ENCODE measurements at places on chromosomes 4 and X.
A peak's percentile ranks its signal among the peaks of the same experiment; 100 is the strongest.

GRCh38 chrX:92247076-92247475, 467.9 kb downstream of the PCDH11X start:
- DNase-seq, result no peak

DNA sequence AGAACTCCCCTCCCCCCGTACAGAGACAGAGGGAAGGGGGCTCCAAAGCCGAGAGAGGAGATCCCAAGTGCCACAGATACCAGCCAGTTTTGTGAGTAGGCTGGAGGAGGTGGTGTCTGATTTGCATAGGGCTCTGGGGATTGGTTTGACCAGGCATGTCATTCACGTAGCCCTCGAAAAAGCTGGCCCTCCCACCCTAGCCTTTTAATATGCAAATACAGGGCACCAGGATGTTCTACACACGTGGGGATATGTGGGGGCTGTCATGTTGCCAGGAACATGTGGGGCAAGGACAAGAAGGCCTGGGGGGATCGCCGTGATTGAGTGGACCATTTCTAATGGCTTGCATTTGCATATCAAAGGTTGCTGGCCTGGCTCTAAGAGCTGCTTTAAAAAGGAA, 272.9 kb downstream of the PPP1R2C start:
- DNase-seq, result no peak

GRCh38 chr4:32477518-32477917, 1757.3 kb downstream of the PCDH7 start:
- DNase-seq, result no peak

DNA sequence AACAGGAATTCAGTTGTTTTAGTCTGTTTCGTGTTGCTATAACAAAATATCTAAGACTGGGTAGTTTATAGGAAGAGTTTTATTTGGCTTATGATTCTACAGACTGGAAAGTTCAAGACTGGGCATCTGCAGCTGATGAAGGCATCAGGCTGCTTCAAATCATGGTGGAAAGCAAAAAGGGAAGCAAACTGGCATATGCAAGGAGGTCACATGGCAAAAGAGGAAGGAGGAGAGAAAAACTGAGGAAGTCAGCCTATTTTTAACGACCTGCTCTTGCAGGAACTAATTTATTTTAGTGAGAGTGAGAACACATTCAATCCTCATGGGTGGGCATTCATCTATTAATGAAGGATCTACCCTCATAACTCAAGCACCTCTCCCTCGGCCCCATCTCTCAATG, 363.1 kb upstream of the HS3ST1 start:
- no peak for DNase-seq

GRCh38 chrX:25144043-25144940, 128.5 kb upstream of the ARX start:
- DNase-seq, result peak; percentile 69

- peak; percentile 68 for DNase-seq
Measured at GRCh38 chr4:140595065-140595464, 26.3 kb upstream of the UCP1 start.

DNA sequence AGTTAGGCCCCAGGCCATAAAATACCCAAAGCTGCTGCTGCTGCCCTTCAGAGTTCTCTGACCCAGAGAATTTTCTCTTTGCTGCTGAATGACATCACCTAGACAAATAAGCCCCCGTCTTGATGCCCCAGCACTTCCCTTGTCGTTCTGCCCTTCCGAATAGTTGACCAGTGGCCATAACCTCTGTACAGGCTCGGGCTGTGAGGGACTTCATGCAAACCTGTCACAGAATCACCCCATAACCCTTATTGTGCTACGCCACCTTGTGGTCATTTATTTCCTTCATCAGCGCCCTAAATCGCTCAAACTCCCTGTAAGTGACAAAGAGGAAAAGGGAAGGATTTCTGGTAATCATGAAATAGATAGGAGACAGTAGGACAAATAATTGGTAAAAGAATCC, 18.8 kb downstream of the SPACA5 start:
- peak; percentile 86 for DNase-seq

- no peak for DNase-seq
Measured at GRCh38 chr4:17546678-17547077, 30.3 kb upstream of the LAP3 start.

DNA sequence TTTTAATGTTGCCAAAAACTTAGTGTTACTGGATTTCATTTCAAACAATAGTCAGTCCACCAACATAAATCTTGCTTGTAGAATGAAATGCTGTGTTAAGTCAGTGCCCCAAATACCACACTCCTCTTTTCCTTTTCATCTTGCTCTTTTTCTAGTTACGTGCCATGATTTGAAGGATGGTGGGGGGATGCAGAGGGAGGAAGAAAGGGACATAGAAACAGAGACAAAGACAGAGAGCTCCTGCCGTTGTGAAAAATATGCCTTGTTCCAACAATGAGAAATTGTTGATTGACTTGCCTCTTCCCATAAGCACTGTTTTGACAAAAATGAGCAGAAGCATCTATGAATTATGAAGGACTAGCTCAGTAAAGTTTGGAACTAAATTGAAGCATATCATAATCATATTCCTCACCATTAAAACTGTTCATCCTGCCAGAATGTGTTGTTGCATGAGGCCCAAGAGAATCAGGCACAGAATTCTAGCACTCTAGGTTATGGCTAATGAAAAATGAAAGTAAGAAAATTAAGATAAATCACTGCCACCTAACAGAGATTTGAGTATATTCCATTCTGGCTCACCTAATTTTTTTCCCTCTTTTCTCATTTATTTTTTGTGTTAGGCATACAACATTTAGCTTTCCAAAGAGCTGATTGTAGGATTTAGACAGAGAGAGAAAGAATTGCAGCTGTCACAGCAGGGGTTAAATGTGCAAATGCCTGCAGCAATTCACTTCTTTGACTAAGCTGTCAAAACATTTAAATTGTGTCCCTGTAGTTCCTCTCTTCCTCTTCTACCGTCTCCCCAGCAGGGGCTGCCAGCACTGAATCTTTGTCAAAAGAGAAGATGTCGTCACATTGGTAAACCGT, 111.6 kb upstream of the PTPN13 start:
- peak; percentile 66 for DNase-seq

GRCh38 chr4:83115000-83115399, 471 bp upstream of the PLAC8 start:
- no peak for DNase-seq

DNA sequence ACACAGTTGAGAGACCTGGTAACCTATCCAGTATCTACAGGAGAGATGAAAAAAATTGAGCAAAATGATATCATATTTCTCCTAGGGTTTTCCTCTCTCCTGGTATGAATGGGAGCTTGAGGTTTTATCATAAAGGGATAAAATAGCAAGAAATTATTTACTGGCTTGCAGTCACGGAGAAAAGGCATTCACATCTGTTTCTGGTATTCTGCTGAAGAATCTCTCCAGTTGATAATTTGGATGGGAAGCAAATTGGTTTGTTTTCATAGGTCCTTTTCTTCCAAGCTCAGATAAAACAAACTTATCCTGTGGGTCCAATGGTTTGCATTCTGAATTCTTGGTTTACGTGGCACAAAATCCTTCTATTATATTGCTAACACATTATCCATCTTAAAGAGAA, 83.1 kb upstream of the GYPA start:
- DNase-seq, result no peak

DNA sequence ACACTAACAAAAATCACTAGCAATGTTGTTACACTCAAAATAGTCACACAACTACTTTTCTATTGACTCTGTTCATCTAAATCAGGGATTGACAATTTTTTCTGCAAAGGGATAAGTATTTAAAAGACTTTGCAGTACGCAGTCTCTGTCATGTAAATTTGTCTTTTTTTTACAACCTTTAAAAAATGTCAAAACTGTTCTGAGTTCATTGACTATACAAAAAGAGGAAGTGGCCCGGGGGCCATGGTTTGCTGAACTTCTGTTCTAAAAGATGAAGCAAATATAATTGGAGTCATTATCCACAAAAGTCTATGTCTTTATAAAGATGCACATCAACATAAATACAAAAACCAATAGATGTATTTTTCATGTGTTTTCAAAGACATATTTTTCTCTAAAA, 1310.3 kb downstream of the RPA4 start:
- peak; percentile 76 for DNase-seq

GRCh38 chrX:111505783-111506182, 5.7 kb upstream of the SERTM2 start:
- no peak for DNase-seq

DNA sequence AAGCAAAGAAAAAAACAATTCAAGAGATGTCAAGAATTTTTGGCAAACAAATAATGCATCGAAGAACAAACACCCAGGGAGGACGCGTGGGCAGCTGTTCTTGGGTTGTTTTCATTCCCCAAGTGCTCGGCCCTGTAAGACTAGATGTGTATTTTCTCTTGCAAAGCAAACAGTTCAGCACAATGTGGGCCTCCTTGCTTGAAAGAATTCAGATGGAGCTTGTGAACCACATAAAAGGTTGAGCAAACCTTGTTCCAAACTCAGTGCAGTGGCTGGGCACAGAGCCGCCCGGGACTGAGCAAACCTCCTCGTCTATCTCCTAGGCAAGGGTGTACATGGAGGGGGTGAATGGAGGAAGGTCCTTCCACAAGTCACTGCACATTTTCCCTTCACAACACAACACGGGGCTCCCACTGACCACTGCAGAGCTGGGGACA, 82.4 kb downstream of the HTRA3 start:
- no peak for DNase-seq

- DNase-seq, result no peak
Measured at GRCh38 chrX:28347476-28347875, 239.8 kb upstream of the IL1RAPL1 start.

GRCh38 chr4:7779432-7779768, 160.3 kb downstream of the AFAP1 start:
- DNase-seq, result no peak

GRCh38 chr4:121140716-121141460, 23.2 kb downstream of the TNIP3 start:
- DNase-seq, result no peak

GRCh38 chr4:24245491-24245820, 338.9 kb downstream of the DHX15 start:
- no peak for DNase-seq

DNA sequence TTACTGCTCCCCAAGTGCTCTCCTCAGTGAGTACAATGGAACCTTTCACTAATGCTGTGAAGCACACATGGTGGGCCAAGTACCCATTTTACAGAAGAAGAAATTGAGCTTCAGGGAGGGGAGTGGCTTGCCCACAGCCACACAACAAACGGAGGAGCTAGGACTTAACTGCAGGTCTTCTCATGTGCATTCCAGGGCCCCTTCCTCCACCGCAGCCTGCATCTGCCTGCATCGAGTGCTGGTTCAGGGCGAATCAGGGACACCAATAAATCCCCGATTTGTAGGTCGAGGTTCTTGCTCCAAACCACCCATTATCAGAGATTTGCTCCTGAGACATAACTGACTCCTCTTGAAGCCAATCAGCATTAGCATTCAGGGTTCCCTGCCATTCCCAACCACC, 100.9 kb downstream of the MAMLD1 start:
- no peak for DNase-seq

- no peak for DNase-seq
Measured at GRCh38 chr4:38157592-38157991, 197.4 kb downstream of the PTTG2 start.

GRCh38 chr4:125168531-125168930, 146.2 kb upstream of the FAT4 start:
- no peak for DNase-seq

- no peak for DNase-seq
Measured at GRCh38 chr4:81605271-81605670, 133.6 kb upstream of the RASGEF1B start.

GRCh38 chr4:169485791-169486742, 126.3 kb downstream of the NEK1 start:
- DNase-seq, result peak; percentile 71

GRCh38 chrX:71181910-71182799, 37.5 kb downstream of the NLGN3 start:
- DNase-seq, result peak; percentile 96

- no peak for DNase-seq
Measured at GRCh38 chrX:96692454-96692853, 7.8 kb downstream of the DIAPH2 start.

DNA sequence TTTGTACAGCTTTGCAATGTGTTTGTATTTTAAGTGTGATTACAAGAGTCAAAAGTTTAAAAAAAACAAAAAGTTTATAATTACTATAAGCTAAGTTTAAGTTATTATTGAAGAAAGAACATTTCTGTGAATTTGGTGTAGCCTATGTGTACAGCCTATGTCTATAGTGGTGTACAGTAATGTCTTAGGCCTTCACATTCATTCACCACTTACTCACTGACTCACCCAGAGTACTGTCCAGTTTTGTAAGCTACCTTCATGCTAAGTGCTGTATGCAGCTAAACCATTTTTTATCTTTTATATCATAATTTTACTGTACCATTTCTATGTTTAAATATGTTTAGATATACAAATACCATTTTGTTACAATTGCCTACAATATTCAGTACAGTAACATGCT, 182.3 kb downstream of the RPA4 start:
- DNase-seq, result no peak

DNA sequence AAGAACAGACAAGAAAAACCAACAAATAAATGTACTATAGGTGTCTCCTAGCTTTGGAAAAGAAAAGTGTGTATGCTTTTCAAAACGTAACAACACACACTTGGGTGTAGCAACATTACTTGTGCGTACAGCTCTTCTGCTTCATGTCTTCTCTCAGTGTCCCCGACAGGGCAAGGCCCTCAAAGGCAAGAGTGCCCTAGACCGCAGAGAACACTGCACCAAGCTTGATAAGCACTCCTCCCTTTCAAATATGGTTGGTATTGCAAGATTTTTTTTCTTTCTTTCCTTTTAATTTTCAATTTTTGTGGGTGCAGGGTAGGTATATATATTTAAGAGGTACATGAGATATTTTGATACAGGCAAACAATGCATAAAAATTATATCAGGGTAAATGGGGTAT, 106.8 kb downstream of the EIF4E start:
- no peak for DNase-seq

DNA sequence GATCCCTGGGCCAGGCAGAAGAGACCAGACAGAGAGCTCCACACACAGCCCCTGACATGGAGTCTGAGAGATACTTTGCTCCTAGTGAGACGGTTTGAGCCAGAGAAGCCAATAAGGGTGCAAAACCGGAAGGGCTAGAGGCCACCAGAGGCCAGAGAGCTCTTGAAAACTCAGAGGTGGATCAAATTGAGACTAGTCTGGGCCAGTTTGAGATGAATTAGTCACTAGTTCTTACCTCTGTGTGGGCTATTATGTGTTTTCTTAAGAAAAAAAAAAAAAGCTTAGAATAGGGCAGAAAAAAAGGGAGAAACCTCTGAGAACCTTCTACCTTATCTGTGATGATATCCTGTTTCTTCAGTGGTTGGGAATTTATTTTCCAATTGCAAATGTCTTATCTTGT, 110.4 kb upstream of the EDNRA start:
- DNase-seq, result no peak

DNA sequence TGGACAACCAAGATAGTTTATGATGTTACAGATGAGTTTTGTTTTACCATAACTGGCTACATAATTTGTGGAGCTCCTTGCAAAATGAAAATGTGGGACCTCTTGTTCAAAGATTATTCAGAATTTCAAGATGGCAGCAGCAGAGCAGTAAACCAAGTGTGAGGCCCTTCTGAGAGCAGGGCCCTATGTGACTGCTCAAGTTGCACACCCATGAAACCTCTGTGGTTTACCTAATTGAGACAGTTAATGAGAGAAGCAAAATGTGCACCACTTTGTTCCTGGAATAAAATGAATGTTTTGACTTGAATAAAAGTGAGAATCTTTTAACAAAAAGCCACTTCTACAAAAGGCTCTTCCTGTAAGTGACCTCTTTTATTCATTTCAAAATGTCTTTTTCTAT, 519.2 kb downstream of the RPA4 start:
- no peak for DNase-seq

GRCh38 chrX:30806187-30806728, 82.8 kb downstream of the TAB3 start:
- no peak for DNase-seq

- DNase-seq, result no peak
Measured at GRCh38 chr4:28287831-28288233, 1427.2 kb downstream of the STIM2 start.

GRCh38 chr4:87451537-87451936, 29.2 kb downstream of the NUDT9 start:
- no peak for DNase-seq

All from Karpas-422 (cell line).